ENCODE measurements at places on chromosomes 2 and 18.

DNA sequence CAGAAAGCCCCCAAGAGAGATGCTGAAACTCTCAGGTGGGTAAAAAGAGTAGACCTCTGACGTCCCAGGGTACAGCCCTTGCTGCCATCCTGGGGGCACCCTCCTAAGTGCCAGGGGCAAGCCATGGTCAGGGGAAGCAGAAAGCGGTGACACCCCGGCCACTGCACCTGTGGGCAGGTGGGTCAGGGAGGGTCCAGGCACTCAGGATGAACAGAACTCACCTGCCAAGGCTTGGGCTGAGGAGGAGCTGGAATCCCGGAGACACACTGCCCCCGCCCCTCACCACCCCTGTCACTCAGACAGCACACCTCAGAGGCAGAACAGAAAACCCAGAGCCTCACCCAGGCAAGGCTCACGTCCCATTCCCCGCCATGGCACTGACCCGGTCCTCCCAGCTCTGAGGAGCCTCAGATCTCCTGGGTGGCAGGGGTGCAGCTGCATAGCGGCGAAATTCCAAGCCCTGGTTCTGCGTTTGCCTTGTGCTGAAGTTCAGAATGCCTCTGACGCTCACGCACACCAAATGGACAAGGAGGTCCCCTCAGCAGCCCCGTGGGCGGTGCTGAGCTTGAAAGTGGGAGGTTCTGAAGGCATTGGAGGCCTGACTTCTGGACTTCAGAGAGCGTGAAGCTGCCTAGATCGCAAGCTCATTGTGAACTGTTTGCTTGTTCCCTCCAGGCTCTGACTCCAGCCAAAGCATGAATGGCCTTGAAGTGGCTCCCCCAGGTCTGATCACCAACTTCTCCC is 4.3 kb downstream of the GPR17 start:
- no peak for DNase-seq

DNA sequence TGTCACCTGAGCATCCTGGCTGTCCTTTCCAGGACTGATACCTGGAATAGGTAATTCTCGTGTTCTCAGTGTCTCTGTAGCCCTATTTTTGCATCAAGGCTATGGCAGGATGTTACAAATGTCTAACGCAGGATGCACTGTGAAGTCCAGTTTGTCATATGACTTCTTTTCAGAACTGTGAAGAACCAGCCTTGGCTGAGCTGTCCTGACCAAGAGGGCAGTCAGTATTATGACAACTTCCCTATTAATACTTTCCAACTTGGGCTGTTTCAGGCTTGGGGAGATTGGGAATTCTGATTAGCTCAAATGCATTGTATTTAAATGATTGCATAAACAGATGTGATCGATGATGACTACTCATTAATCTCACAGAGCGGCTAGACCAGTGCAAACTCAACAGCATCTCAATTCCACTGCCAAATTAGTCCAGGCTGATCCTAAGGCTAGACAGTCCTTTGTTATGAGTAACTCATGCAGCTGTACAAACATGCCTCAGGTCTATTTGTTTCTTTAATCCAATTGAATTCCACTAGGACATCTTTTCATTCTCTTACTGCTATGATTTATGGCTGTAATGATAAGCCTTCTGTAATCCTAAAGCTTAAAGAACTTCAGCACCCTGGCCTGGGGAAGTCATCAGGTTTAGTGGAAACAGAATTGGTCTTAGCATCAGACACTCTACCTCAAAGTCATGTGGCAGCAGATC is 331.6 kb downstream of the KCNS3 start:
- no peak for DNase-seq

GRCh38 chr18:63997606-63998005 is 27.7 kb downstream of the SERPINB8 start:
- DNase-seq, result no peak

DNA sequence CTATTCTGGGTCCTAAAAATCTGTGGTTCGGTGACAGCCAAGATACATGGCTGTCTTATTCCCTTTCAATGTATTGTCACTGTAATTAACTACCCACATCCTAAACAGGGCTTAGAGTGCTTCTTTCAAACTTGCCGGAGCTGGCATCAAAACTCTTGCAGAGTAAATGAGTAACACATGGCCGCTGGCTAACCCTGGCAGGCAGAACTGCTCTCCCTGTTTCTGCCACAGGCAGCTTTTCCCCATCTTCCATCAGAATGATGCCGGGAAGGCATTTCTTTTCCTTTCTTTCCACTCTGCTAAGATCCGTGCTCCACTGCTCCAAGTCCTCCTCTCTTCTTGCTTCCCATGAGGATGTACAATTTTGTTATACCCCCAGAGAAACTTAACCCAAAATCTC is 54.8 kb upstream of the PTPRM start:
- no peak for DNase-seq

DNA sequence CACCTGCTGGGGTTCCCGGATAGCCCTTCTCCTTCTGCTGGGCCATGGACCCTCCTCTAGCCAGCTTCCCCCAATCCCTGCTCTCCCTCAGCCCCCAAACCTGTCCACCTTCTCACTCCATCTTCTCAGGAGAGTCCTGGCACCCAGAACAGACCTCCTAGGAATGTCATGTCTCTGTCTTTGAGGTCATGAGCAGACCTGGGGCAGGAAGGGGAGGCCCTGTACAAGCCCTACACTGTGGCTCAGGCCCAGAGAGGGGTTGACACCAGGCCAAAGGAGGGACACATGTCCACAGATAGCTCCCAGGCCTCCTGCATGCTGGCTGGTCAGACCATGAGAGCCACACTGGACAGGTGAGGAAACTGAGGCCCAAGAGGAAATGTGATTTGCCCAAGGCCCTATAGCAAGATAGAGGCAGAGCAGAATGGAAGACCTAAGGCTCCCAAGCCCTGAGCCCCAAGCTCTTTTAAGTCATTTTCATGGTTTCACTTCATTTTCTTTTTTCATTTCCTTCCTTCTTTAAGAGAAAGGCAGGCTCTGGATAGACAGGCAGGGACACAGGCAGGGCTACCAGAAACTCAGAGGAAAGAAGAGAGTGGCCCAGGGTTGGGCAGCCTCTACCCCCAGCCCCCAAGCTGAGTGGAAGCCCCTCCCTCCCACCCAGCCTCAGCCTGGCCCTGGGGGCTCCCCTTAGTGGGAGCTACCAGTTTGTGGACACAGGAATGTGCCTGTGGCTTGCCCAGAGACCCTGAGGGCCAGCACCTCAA is 159.7 kb downstream of the SMAD7 start:
- no peak for DNase-seq

DNA sequence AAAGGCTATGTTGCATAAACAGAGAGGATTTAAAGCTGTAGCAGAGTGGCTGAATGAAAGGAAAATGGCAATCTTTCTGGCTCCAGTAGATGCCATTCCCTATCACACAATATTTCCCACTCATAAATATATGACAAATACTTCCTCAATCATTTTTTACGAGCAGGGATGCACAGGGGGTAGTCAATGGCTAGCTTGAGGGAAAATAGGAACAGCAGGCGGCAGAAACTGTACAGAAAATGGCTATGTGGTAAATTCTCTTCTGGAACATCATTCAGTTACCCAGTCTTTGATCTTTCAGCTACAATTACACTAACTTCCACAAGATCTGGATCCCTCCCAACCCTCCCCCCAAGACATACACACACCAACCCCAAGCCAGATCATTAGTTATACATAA is 127.2 kb downstream of the OLA1 start:
- no peak for DNase-seq

- DNase-seq, result no peak
Observed at GRCh38 chr18:48292229-48292628, 117.0 kb downstream of the ZBTB7C start.

- DNase-seq, result no peak
Observed at GRCh38 chr2:226450141-226450540, 349.5 kb downstream of the IRS1 start.

GRCh38 chr2:189210250-189211087 is 30.9 kb upstream of the COL5A2 start:
- DNase-seq, result no peak

- DNase-seq, result no peak
Observed at GRCh38 chr2:119196301-119197125, 27.1 kb upstream of the STEAP3 start.

DNA sequence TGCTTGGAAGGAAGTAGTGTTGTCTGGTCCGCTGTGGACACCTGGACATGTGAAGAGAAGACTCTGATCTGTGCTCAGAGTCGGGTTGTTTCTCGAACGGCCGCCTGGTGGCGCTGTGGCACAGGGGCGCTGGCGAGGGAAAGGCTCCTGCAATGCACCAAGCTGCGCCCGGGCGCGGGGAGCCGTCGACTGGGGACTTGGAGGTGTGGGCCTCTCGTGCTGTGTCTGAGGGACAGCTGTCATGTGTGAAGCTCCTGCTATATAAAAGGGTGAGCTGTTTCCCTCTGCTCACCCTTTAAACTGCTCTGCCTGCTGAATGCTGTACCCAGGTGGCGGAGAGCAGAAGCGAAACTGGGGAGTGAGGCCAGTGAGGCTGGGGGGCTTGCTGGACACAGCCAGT is 44.0 kb downstream of the GNAL start:
- DNase-seq, result peak; percentile 2

- DNase-seq, result peak; percentile 46
Observed at GRCh38 chr18:12702221-12703095, at the start of the genes CEP76 and PSMG2. TSS of gene CEP76 (minus strand) at chr18:12702723. CDS start at chr18:12702548, 175 bp downstream. TSS of gene PSMG2 (plus strand) at chr18:12703042. CDS start at chr18:12703108, 66 bp downstream.

DNA sequence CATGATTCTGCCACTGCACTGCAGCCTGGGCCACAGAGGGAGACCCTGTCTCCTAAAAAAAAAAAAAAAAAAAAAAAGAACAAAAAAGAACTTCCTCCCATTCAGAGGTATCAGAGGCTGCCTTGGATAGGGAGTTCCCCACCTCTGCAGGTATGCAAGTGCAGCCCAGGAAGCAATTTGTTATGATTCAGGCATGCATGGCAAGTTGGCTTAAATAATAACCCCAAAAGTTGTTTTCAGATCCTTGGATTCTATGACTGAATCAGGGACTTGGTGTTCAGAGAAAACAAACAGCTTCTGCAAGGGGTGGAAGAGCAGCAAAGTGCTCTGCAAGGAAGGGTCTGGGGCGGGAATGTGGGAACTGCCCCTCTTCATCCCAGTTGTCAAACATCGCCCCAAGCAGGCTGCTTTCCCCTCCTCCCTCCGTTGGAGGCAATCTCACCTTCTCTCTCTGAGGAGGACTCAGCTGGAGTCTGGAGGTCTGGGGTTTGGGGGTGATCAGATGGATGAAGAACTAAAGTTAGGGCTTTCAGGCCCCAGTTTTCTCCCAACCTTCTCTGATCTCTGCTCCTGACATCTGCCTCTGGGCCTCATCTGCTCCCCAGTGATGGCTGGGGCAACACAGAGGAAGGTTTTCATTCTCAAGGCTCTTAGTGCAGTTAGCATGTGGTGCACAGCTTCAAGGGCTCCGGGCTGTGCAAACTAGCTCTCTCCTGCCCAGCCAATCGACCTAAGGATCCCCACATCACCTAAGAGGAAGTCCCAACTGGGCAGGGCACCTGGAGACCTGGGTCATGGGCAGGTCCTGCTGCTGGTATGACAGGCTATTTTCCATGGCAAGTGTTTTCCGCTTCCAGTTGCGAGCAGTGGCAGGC is 3.5 kb upstream of the GDF7 start:
- no peak for DNase-seq

DNA sequence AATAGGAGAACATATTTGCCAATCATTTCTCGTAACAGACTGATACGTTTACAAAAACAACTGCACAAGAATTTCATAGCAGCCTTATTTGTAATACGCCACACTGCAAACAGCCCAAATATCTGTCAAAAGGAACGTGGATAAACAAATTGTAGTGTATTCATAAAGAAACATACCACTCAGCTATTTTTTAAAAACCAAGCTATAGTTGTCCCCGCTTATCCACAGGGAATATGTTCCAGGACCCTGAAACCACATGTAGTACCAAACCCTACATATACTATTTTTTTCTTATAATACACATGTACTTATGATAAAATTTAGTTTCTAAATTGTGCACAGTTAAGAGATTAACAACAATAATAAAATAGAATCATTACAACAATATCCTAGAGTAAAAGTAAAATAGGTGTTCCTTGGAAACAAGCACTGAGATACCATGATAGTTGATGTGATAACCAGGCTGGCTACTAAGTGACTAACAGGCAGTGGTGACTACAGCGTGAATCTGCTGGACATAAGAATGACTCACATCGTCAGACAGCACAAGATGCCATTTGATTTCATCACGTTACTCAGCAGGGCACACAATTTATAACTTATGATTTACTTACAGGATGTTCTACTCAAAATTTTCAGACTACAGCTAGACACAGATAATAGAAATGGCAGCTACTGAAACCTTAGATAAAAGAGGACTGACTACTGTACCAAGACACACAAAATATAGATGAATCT is 367.4 kb downstream of the NCKAP5 start:
- no peak for DNase-seq
